ENCODE measurements at places on chromosomes 12 and 14. TPM values are rescaled to one million over a fixed set of nuclear protein-coding genes. Genes with fewer than 3 reads are reported as not detected.

GRCh38 chr12:93540466-93540865, 32.0 kb upstream of the SOCS2 start:
- no peak for DNase-seq

DNA sequence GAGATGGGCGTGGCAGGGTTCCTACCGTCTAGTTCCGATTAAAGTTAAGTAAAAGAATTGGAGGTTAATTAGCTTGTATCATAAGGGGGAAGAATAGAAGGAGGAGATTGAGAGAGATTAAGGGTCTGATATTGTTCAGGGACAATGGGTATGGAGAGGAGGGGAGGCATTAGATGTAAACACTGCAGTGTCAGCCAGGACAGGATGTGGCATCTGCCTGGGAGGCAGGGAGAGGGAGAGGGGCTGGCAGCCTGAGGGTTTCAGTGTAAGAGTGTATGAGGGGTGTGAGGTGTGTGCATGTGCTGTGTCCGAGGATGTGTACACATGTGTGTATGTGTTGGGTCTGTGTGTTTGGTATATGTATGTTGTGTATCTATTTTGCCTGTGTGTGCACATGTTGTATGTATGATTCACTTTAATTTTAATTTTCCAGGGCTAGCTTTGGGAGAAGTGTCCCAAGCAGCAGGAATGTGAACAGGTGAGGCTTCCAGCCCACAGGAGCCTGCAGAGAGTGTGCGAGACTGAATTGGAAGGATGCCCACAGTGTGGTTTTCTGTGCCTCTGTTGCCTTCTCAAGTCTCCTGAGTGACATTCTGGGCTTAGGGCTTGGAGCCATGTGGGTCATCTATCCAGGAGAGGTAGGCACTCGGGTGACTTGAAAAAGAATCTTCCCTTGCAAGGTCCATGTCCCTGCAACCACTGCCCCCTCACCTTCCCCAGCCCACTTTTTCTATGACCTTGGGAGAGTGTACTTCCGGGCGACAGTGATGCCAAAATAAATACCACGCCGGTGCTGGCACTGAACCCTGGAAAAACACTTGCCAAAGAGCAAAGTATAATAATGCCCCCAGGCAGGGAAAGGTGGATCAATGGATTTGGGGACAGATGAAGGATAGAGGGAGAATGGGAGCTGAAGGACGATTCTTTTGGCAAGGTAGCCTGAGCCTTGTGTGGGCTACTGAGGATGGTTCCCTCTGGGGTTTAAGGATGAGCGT, 36.8 kb upstream of the DCD start:
- no peak for DNase-seq

- no peak for DNase-seq
These were observed 158.1 kb downstream of the ATP23 start for GRCh38 chr12:58099476-58099875.

GRCh38 chr12:130014485-130014807, 110.6 kb upstream of the TMEM132D start:
- no peak for DNase-seq

GRCh38 chr14:100873096-100873482, 30.4 kb downstream of the RTL1 start:
- DNase-seq: no peak

DNA sequence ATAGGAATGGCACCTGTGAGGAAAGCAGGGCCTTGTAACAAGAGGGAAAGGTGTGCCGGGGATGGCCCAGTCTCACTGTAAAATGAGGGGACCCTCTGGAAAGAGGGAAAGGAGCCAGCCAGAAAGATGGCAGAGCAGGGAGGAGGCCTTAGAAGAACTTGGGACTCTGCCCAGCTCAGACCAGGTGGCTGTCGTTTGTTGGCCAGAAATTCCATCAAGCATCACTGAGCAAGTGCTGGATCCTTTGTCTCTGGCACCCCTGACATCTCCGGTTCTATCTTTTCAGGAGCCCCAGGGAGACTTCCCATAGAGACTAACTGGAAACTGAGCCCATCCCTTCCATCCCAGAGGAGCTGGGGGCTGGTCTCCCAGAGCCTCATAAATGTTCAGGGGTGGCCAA, 43.3 kb downstream of the DEGS2 start:
- DNase-seq: no peak

DNA sequence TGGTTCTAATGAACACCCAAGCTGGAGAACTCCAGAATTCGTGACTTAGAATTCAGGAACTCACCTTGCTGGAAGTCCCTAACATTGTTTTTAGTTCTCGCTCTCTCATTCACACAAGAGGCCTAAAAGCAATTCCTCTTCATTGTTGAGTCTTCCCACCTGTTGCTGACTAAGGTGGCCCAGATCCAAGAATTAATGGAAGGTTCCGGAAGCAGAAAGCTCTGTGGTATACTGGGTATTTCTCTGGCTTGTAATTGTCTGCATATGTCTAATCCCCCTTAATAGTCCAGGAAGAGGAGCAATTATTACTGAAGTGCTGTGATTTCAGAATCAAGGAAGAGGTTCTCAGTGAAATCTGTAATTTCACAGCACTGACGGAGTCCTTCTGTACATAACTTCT, 31.4 kb downstream of the TMEM233 start:
- peak; percentile 63 for DNase-seq

DNA sequence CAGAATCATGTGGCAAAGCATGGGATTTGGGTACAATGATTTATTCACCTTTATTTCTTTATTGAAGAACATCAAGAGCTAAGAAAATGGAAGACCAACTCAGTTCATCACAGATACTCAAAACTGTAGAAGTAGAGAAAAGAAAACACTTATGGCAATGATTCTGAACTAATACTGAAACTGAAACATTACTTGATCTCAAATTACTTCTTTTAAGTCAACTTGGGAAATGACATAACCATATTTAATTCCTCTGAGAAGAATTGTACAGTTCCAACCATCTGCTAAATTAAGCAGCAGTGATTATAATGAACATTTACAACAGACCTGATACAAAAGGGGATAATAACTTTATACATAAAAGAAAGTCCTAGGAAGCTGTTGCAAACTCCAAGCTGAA, 466.5 kb downstream of the TMTC2 start:
- no peak for DNase-seq

DNA sequence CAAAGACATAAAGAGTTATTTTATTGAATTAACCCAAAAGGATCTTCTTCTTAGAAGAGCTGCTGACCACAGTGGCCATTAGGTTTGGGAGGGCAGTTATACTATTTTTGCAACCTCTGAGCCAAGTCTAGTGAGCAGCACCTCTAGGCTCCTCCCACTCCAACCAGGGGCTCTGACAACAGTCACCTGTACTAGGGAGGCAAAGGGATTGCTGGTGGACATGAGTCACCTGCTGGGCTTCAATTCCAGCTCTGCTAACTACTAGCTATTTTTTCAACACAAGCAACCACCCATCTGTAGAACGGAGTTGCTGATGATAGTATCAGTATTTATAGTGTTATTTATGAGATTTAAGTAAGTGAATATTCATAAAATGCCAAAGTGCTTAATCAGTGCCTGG, 166.0 kb downstream of the KLHL28 start:
- DNase-seq: no peak

The MYF6 gene
- not detected for total RNA-seq

The LPAR5 gene
- total RNA-seq: not detected

The REM2 gene
- total RNA-seq: not detected
